Activated naive CD4-positive, alpha-beta T cell treated with Interleukin-2 at 50 U/mL for 16 hours (primary cell): ENCODE measurements at places on chromosomes 2 and 18.

DNA sequence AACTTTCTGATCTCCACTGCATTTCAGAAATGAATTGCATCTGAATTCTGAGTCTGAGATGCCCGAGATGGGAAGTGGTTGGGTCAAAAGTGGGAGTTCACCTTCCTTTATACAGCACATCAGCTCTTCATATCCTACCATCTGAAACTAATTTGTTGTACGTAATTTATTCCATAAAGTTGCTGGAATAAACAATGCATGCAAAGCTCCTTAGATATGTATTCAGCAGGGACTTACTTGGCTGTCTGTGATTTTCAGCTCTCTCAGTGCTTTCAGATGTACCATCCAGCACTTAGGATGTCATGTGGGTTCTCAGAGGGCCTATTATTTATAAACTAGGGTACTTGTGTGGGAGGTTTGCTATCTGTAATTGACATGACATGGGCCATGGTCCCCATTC, 46.9 kb upstream of the EFEMP1 start:
- no peak for DNase-seq

- no peak for DNase-seq
Measured at GRCh38 chr2:229642371-229642770, 72.0 kb downstream of the DNER start.

- DNase-seq: no peak
Measured at GRCh38 chr2:217396165-217396564, 536.3 kb upstream of the TNP1 start.

DNA sequence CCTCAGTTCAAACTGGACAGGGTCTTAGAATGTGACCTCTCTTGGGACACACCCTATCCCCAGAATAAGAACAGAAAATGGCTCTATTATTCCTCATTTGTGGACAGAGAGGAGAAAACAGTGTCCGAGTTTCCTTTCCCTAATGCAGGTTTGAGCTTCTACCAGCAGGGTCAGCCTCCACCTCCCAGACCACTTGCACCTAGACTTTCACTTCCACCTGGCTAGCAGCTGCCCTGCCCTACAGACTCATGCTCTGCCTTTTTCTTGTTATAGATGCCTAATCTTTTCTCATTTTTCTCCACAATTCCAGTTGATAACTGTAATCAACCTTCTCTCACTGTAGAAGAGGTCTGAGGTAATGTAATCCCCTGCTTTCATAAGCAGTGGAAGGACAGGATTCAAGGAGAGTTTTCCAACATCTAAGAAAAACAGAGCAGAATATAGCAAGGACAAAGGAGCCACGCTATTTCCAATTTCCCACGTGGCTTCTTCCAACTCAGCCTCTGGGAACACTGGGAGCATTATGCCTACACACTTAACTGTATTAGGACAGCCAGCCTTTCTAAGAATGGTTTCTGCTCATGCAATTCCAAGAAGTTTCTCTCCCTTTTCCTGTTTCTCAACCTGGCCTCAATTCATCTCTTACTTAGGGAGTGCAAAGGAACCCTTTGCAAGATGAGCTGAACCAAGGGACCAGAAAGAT, 239.8 kb downstream of the BCL11A start:
- DNase-seq: no peak

DNA sequence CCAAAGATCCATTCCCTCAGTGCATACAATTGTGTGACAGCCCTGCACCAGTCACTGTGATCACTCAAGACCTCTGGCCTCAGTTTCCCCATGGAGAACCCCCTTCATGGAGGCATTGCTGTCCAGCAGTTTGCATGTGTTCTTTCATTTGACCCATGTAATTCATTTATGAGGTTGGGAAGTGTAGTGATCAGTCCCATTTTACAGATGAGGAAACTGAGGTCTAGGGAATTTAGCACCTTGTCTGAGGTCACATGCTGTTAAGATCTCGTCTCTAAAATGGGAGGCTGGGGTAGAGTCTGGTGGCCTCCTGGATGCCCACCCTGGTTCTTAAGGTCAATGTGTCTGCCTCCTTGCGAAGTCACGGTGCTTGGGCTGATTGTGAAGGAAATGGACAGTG, 19.1 kb downstream of the LDLRAD4 start:
- DNase-seq: no peak

DNA sequence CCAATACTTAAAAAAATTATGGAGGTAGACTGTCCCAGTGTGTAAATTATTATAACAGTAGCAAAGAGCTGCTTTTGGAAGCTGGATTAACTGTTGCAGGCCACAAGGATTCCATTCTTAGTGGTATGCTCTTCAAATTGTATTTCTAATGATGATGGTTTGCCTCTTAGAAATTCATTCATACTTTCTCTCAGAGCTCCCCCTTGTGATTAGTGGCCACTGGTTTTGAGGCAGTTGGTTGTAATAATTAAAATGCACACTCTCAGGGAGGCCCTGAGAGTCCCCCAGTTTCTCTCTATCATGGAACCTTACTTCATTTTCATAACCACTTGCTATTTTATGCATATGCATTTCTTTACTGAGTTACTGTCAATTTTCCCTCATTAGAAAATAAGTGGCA, 122.5 kb downstream of the PLA2R1 start:
- DNase-seq: no peak

GRCh38 chr18:42976869-42977590, 138.5 kb downstream of the RIT2 start:
- no peak for DNase-seq

GRCh38 chr2:65452150-65452895, 19.9 kb upstream of the SPRED2 start:
- no peak for DNase-seq

GRCh38 chr18:50719471-50720324, 100.1 kb downstream of the MRO start:
- DNase-seq: no peak

- no peak for DNase-seq
Measured at GRCh38 chr18:49251451-49251850, 209.0 kb downstream of the DYM start.

DNA sequence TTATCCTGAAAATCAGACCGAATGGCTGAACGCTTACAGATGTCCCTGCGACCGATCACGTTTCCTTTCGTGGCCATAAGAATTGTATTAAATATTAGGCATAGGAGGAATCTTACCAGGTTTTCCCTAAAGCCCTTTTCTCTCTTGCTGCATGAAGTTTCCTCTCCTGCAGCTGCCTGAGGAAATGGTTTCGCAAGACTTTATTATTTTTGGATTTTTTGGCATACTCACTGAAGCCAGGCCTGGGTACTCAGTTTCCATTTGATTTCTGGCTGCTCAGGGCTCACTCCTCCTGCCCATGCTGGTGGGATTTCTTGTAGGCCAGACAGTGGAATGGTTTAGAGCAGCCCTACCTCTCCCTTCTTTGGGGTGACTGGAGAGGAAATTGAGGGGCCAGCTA, 114.0 kb downstream of the KLHL29 start:
- no peak for DNase-seq

GRCh38 chr2:54755641-54756326, 32.3 kb downstream of the EML6 start:
- no peak for DNase-seq

GRCh38 chr2:68837861-68838341, 33.3 kb downstream of the BMP10 start:
- no peak for DNase-seq

DNA sequence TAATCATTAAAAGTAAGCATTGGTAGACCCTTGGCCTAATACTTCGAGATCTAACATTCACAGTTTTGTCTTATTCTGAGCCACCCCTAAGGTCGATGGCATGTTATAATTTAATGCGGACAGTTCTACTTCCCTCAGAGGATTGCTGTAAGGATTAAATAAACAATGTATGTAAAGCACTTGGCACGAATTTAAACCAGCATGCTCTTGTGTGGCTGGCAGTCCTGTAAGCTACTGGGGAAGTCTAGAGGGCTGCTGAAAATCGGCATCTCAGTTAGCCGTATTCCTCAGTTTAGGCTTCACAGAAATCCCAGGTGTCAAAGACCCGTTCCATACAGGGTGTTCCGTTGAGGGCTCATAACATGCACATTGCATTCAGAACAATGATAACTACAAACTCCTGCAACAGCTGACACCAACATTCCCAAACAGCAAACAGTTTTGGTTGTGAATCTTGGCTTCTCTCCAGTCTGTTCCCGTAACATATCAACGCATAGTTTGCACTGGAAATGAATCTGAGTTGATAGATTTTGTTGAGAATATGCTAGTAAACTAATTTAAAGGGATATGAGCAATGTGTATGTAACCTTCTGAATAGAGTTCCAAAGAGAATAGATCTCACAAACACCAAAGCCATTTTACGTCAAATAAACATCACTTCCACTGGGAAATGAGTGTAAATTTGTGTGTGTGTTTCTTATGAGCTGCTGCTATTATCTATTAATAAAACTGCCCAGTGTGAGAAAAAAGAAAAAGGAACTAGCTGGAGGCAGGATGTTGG, 52.2 kb upstream of the ACKR3 start:
- DNase-seq: no peak

DNA sequence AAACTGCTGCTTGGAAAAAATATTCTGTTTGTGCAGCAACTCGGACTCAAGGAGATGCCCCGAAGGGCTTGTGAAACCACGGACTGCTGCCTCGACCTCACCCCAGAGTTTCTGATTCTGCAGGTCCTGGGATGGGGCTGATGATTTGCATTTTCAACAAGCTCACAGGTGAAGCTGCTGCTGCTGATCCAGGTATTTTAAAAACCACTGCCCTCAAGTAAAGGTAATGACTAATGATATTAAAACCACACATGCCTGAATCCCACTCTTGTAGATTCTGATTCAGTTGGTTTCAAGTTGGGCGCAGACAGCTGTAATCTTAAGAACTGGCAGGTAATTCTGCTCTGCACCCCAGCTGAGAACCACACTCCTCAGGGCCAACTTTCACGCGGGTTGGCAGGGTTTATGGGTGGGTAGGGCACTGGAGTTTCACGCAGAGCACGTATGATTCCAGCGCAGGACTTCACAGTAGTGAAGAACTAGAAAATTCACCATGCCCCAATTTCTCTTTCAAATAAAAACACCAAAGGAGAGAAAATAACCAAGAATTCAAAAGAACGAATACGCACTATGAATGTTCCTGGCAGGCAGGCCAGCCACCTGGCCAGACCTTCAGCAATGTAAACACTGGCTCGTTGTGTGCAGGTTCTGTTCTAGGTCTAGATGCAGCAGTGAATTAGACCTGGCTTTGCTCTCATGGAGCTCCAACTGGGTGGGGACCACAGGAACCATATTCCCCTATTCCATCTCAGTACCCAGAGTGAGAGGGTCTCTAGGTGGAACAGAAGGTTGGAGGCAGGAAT, 74.6 kb upstream of the ZFP36L2 start:
- no peak for DNase-seq

DNA sequence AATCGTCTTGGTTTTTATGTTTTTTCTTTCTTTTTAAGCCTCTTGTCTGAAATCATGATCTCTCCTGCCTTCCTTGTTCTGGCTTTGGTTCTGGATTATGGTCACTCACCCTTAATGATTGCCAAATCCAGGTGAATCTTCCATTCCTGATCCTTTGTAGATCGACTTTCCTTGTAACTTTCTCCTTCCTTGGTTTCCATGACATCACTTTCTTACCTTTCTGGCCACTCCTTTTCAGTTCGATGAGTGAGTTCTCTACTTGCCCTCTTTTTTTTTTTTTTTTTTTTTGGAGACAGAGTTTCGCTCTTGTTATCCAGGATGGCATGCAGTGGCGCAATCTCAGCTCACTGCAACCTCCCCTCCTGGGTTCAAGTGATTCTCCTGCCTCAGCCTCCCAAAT, 139.1 kb upstream of the LTBP1 start:
- no peak for DNase-seq

- DNase-seq: no peak
Measured at GRCh38 chr2:214069254-214069653, 341.6 kb upstream of the VWC2L start.

- DNase-seq: no peak
Measured at GRCh38 chr2:7452110-7452876, 535.1 kb downstream of the RNF144A start.

- no peak for DNase-seq
Measured at GRCh38 chr2:134410831-134411231, 157.0 kb downstream of the MGAT5 start.

DNA sequence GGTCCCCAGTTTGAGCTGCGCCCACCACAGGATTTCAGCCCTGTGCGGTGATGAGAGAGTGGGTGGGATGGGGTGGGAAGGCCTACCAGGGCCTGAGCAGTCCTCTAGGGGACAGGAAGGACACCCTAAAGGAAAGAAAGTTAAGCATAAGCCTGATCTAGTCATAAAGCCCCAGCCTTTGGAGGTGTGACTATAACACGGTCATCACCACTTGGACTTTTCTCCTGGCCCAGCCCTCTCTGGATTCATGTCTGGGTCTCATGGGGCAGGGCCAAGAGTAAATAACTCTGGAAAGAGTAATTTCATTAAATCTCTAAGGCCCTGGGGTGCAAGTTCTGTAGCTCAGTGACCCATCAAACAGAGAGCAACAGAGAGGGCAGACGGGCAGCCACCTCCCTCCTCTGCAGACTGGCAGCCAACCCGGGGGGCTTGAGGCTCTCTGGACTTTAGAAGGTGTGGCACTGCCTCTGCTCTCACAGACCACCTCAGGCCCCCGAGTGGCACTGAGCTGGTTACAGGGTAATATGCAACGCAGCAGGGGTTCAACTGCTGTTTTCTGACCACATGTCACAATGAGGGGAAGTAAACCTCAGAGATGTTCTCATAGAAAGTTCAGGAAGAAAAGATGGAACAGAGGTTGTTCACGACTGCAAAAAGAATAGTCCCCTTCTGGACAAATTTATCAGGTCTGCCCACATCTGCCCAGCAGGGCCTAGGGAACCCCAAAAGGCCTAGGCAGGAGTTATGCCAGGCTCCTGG, 41.5 kb downstream of the TGFA start:
- DNase-seq: no peak

DNA sequence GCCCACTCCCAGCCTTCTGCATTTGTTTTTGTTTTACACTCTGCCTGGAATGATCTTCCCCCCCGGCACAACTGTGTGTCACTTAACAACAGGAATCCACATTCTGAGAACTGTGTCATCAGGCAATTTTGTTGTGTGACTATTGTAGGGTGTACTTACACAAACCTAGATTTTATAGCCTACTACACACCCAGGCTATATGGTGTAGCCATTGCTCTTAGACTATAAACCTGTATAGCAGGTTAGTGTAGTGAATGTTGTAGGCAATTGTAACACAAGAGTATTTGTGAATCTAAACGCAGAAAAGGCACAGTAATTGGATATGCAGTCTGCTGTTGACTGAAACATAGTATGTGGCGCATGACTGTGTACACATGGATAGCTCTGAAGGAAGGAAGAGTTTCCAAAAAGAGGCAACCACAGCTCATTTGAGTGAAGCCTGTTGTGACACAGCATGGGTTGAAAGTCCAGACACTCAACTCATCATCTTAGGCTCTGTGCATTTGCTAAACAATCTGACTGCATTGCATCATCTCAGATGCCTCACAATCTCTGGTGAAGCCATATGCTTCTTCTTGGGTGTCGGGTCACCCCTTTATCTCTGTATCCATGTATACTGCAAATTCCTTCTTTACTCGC, 506.6 kb upstream of the SPHKAP start:
- DNase-seq: no peak

GRCh38 chr18:21599585-21600525, 649 bp downstream of the ESCO1 start:
- DNase-seq: peak; percentile 10

DNA sequence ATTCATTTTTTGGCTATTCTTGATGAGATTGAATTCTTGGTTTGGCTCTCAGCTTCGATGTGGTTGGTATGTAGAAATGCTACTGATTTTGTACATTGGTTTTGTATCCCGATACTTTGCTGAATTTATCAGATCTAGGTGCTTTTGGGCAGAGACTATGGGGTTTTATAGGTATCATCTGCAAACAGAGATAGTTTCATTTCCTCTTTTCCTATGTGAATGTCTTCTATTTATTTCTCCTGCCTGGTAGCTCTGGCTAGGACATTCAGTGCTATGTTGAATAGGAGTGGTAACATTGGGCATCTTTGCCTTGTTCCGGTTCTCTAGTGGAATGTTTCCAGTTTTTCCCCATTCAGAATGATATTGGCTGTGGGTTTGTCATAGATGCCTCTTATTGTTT, 5.5 kb upstream of the TACR1 start:
- DNase-seq: no peak
